ENCODE measurements at places on chromosomes 4 and X.
A peak's percentile ranks its signal among the peaks of the same experiment; 100 is the strongest.

DNA sequence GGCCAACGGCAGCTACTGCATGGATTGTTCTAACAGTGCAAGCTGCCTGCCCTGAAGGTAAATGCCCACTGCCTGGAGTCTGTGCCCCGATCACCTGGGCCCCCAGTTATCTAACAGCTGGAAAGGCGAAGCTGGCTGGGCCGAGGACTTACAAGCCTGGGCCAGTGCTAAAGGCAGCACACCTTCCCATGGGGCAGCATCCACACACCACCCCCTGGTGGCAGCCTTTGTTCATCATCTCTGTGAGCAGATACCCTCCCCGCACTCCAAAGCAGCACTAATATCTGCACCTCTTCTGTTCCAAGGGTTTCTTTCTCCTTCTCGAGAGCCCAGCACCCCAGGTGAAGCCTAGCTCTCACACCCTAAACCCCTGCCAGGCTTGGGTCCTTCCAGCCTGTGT is 7.6 kb downstream of the SLC2A9 start:
- DNase-seq = no peak

DNA sequence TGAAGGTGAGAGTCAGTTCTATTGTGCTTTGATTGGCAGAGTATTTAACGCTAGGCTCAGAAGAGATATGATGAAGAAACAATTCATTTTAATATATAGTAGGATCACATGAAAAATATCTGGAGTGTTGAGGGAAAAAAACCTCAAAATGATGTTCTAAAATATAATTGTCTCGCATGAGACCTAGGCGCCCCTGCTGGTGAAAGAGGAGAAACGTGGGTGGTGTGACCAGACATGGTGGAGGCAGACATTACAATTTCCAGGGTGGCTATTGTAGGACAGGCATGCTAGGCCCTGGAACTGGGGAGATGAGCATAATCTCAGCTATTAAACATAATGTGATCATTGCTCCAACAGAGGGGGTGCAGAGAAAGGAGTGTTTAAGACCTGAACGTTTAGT is 210.0 kb downstream of the HS3ST1 start:
- no peak for DNase-seq

DNA sequence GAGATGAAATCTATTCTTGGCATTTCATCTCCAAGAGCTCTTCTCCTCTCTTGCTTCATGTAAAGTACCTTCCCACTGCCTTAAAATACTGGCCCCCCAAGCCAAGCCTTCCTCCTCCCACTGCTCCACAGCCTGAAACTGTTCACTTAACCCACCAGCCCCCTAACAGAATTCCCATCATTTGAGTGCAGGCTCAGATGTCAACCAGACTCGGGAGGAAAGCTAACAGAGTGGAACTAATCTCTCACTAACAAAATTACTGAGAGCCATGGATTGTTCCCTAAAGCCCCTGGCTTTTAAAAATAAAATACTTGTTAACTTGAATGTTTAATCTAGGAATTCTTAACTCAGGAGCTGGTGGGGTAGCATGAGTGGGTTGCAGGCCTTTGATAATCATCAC is 7.1 kb upstream of the DCUN1D4 start:
- no peak for DNase-seq

GRCh38 chr4:123476089-123476488 is 79.5 kb downstream of the SPRY1 start:
- no peak for DNase-seq

DNA sequence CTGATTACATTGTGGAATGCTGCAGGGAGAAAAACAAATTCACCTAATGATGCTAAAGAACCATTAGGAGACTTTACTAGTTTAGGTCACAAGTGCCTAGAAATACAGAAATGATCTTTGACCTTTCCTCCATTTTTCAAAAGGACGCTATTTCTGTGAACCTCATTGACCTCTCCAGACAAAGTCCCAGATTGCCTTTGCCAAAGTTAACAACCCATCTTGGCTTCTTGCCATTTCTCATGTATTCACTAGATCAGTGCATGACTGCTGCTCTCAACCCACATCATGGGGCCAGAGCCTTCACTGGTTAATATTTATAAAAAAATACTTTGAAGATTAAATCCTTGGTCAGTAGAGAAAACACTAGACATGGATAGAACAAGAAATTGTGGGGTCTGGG is 19.9 kb upstream of the AR start:
- no peak for DNase-seq

DNA sequence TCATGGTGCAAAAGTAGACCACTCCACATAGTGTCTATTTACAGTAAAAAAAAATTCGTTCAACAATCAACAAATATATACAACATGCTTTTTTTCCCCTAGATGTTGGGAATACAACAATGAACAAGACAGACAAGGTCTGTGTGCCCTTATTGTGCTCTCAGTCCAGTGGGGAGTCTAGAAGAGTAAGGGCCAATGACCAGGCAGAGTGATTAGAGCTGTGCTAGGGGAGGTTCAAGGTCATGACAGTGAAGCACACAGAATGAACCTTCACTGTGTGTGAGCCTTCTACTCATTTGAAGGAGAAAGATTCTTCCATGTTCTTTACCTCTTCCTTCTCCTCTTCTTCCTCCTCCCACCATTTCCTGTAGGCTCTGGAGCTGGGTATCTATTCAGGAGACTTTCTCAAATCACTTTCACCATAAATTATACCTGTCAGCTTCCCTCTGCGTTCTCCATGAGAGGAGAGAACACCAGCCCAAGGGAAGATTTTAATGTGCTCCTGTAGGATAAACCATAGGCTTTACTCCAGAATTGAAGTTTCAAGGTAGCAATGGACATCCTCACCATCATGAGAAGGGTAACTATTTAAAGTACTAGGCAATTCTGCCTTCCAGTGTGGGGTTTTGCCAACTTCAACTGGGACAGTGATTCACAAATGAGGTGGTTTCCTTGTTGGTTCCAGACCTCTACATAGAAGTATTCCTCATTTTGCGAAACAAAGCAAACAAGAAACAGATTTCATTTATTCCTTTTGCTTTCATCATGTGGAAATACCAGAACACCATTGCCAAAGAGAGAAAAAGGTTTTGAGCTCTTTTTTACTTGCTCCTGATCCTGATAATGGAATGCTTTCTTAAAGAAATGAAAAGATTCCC is 246.9 kb upstream of the GPC4 start:
- no peak for DNase-seq

GRCh38 chr4:139665690-139666529 is at the start of gene MGST2:
TSS of gene MGST2 (plus strand) at chr4:139665819. CDS start at chr4:139666020, 201 bp downstream.
- DNase-seq = peak; percentile 39

DNA sequence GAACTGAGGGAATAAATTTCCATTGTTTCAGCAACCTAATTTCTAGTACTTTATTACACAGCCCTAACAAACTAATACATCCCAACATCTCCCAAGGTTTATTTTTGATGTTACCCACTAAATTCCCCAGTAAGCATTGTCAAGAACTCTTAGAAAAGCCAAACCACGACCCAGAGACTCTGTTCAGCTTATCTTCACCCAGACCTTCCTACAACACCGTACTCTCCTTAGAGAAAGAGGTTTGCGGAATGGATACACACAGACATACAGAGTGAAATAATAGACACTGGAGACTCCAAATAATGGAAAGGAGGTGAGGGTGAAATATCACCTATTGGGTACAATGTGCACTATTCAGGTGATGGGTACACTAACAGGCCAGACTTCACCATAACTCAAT is 75.6 kb downstream of the LRBA start:
- no peak for DNase-seq

GRCh38 chr4:184453365-184454160 is 20.8 kb downstream of the IRF2 start:
- no peak for DNase-seq

GRCh38 chrX:135168486-135168885 is 2.7 kb downstream of the CT55 start:
- DNase-seq = no peak

- DNase-seq = no peak
Measured at GRCh38 chr4:108943371-108943770, 180.5 kb upstream of the ETNPPL start.

GRCh38 chrX:43106009-43106408 is 328.0 kb upstream of the PPP1R2C start:
- DNase-seq = no peak

- DNase-seq = no peak
Measured at GRCh38 chr4:168540086-168540485, 43.2 kb downstream of the PALLD start.

DNA sequence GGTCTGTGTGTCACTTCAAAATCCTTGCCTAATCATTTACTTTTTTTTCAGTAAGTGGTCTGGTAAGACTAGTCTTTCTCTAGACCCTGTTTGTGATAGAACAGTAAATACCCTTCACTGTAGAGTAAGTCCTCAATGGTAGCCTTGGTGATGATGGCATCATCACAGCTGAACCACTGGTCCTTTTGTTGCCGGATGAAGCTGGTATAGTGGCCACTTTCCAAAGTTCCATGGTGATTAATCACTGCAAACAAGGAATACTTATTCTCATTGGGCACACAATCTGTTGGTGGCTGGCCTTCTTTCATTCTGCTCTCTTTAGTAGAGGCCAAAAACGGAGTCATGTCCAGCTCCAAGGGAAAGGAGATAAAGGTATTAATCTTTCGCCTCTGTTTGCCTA is 2.9 kb downstream of the USP51 start:
- no peak for DNase-seq

DNA sequence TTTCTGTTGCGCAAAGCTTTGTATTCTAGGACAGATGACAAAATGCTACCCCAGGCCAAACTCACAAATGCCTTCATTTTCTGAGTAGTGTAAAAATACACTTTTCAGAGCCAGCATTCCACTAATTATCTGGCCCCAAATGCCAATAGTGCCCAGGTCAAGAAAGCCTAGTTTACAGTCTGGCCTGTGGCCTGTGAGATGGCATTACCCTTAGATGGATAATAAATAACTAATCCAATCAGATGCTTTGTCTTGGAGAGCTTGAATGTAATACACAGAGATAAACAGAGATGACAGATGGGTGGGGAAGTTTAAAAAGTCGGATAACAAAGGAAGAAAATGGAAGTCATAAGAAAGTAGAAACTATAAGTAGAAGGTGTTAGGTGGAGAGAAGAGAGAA is 264.6 kb upstream of the FTHL17 start:
- DNase-seq = no peak

GRCh38 chr4:70570796-70571195 is 21.3 kb upstream of the AMBN start:
- DNase-seq = no peak

DNA sequence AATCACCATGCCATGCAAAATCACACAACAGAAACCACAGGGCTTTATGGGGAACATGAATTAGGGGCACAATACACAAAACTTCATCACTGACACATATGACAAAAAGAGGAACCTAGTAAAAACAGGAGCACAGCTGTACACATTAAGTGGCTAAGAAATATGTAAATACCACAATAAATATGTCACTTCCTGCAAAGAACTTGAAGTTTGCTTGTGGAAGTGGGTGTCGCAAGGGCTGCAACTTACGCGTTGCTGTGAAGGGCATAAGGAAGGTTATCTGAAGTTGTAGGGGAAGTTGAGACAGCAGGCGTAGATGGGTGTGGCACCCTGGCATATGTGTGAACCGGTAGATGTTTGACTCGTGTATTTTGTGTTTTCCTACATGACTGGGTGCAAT is 42.4 kb downstream of the CLCN4 start:
- no peak for DNase-seq

DNA sequence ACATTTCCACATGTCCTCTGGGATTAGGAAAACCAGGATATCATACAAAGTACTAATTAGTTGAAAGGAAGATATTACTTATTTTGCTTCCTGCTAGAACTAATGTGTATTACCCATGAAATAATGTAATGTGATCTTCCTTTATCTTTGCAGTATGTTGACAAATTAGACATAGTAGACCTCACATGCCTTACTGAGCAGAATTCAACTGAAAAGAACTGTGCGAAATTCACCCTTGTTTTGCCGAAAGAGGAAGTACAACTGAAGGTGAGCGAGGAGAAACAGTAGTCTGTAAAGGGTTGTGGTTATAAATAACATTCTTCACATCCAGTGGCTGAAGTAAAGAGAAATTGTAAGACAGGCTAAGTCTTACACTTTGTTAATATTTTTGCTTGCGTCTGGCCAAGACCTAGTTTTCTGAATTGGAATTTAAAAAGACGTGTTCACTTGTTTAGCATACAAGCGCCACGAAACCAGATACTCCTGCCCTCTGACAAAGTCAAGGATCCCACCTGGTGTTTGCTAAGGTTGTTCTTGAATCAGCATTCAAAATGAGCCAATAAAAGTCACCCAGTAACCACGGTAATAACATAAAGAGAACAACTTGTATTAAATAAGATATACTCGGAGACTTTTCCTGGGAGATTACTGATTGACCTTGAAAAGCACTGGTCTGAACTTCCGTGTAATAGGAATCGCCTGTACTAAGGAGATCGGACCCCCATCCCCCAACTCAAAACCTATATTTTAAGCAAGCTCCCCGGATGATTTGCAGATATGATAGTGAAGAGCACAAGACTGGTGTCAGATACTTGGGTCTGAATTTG is 16.9 kb downstream of the STAP1 start:
- DNase-seq = peak; percentile 69

DNA sequence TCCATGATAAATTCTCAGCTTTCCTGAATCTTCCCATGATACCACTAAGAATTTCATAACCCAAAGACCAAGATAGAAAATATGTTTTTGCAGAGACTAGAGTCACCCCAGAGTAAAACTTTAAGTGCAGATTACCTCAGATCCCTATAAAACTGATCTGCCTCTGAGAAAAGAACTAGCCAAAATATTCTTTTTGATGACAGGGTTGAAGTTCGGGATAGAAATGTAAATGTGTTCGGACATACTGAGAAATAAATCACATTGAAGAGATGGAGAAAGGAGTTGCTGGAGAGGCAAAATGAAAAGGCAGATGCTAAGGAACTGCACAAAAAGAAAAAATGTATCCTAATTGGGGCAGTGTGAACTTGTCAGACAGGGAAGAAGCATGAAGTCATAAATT is 501.8 kb downstream of the ANKRD50 start:
- no peak for DNase-seq

DNA sequence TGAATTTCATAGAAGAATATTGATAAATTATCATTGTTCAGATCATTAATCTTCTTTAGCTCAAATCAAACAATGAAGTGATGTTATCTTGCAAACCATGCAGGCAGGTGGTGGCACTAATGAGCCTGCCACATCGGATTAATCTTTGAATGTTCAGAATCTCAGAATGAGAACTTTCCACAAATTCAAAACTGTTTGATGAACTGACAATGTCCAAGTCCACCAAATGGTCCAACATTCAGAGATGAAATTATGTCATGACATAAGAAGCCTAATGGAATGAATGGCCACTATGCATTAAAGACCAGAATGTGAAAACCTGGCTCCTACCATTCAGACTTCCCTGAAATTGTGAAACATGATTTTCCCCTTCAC is 67.5 kb downstream of the SORBS2 start:
- no peak for DNase-seq

Data from SHP77 (cell line).